Karpas-422 (cell line): ENCODE measurements at places on chromosomes 13 and 19. TPM values are rescaled to one million over a fixed set of nuclear protein-coding genes. Genes with fewer than 3 reads are reported as not detected.

DNA sequence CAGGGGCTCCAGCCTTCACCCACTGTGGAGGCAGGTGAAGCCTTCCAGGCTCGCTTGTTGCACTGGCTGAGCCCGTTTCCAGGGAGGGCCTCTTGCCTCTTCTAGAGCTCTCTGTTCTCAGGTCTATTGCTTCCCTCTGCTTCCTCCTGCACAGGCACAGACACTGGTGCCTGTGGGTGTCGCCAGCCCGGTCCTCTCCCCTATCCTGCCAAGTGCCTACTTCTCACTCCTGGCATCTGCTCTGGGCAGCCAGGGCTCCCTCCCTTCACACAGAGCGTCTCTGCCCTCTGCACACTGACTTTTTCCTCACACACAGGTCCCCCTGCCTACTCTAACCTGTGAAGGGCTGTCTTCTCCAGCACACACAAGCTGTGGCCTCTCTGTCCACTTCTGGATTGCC is 60.3 kb downstream of the SLC7A9 start:
- no peak overlapping the region for H3K4me3 ChIP-seq
- no peaks in the 10 kb centered on the region for H3K27me3 ChIP-seq
- no peak overlapping the region for H3K27ac ChIP-seq
- no peaks in the 10 kb centered on the region for H3K4me1 ChIP-seq

DNA sequence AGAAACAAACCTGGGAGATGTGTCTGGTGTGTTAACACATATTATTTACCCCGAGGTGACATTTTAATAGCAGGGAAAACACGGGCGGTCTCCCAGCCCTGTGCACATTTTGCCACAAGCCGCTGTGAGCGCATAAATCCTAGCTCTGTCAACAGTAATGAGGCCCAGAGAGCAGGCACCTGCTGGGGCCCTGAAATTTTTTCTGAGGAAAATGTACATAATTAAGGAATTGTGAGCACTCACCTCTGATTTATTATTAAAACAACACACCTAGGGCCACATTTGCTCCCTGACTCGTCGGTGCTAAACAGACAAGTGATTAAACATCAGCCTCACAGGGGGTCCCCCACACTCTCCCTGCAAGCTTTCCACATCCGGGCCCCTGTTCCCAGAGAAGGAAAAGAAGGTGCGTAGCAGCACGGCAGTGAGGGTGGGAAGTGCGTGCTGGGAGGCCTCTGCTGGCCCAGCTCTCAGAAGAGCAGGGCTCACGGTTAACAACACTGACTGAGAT is 616.3 kb downstream of the UQCRFS1 start:
- H3K4me1 ChIP-seq = no peaks in the 10 kb centered on the region
- H3K27me3 ChIP-seq = peaks cover 6% of the 10 kb centered on the region; the same call in 1 of the 2 replicates
- no peak overlapping the region for H3K4me3 ChIP-seq
- no peak overlapping the region for H3K27ac ChIP-seq
- no peak for DNase-seq
- no peaks in the 10 kb centered on the region for H3K36me3 ChIP-seq

DNA sequence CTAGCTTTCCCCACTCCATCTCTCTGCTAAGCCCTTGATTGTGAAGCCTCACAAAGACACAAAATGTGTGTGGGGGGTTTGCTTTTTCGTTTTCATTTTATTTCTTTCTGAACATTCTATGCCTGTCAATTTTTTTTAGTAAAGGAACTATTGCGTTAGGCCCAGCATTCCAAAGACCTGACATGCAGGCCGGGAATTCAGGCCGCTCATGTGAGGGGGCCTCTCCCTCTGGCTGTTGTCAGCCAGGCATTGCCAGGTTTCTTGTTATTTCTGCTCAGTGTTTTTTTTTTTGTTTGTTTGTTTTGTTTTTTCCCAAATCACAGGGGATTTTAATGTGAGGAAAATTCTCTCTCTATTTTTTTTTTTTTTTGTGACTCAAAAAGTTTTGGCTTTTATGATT is 10.3 kb upstream of the MEDAG start:
- no peak overlapping the region for H3K4me3 ChIP-seq
- H3K27me3 ChIP-seq = no peaks in the 10 kb centered on the region
- no peaks in the 10 kb centered on the region for H3K36me3 ChIP-seq
- no peaks in the 10 kb centered on the region for H3K4me1 ChIP-seq
- H3K27ac ChIP-seq = no peak overlapping the region
- DNase-seq = no peak

DNA sequence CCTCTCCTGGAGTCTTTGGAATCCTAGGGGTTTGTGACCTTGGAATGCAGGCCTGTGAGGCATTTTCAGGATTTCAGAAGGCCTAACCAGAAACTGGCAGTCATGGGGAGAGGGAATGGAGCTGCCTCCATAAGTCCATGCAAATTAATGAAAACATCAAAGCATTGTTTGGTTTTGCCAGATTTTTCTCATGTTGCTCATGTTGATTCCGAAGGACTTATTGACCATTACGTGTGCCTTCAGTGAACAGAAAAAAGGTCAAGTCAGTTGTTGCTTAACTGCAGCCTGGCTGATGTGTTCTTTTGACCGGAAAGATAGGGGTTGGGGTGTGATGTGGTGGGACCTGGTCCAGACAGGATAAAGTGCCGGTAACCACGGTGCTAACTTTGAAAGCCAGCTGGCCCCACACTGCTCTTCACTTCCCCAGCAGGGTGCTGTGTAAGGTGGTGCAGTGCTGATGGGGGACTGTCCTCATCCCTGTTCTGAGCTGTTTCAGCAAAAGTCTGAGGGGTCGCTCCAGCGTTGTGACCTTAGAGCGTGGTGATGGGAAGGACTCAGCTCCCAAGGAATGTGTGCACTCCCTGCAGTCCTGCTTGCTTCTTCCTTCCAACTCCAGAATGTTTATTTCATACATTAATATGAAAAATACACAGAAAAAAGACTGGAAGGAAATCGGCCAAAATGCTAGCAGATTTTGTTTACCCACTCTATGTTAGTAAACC is 3.5 kb downstream of the RNF113B start:
- no peaks in the 10 kb centered on the region for H3K36me3 ChIP-seq
- H3K27ac ChIP-seq = no peak overlapping the region
- H3K4me3 ChIP-seq = no peak overlapping the region
- DNase-seq = no peak
- 0 out of 2 replicates have a peak, but pooled peaks cover 3% of the 10 kb centered on the region for H3K4me1 ChIP-seq
- no peaks in the 10 kb centered on the region for H3K27me3 ChIP-seq

- H3K36me3 ChIP-seq = no peaks in the 10 kb centered on the region
- no peak overlapping the region for H3K4me3 ChIP-seq
- no peaks in the 10 kb centered on the region; the same call in 1 of the 2 replicates for H3K4me1 ChIP-seq
- H3K27ac ChIP-seq = no peak overlapping the region
- no peak for DNase-seq
- H3K27me3 ChIP-seq = no peaks in the 10 kb centered on the region
These were observed 69.0 kb downstream of the GGACT start for GRCh38 chr13:100519626-100520025.

DNA sequence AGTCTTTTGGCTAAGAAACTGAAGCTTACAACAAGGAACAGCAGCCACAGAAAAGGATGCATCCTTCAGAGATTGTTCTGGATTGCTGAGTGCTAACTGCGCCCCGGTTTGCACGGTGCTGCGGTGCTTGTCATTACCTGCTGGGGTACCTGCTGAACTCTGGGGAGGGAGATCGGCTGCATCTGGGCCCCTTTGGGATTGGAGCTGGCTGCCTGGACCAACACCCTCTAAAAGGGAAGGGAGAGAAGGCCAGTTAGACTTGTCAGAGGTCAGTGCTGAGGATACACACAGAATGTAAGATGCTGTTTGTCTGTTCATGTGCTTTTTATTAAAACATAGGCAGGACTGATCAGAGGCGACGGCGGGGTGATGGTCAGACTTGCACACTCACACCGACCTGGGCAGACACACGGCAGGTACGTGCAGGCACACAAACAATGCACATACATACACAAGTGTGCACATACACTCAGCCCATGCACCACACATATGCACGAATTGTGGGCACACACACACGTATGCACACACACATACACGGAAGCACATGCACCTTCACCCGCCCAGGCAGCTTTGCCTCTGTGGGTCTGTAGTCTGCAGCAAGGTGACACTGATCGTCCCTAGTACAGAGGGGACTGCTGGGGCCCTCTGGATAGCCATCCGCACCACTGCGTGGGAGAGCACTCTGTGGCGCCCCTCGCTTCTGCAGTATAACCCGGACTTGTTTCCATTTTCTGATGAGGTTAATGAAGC is 66.1 kb downstream of the RFX2 start:
- H3K27me3 ChIP-seq = no peaks in the 10 kb centered on the region
- no peak overlapping the region for H3K27ac ChIP-seq
- peaks cover 10% of the 10 kb centered on the region for H3K4me1 ChIP-seq
- H3K36me3 ChIP-seq = no peaks in the 10 kb centered on the region
- H3K4me3 ChIP-seq = no peak overlapping the region

- H3K4me1 ChIP-seq = no peaks in the 10 kb centered on the region
- no peak overlapping the region for H3K4me3 ChIP-seq
- no peak for DNase-seq
These were observed 32.0 kb downstream of the ZNRF4 start for GRCh38 chr19:5487222-5487621.

GRCh38 chr13:77740931-77741596 is 43.6 kb downstream of the SLAIN1 start:
- no peaks in the 10 kb centered on the region for H3K4me1 ChIP-seq
- no peak overlapping the region for H3K27ac ChIP-seq
- H3K4me3 ChIP-seq = no peak overlapping the region
- H3K27me3 ChIP-seq = no peaks in the 10 kb centered on the region

DNA sequence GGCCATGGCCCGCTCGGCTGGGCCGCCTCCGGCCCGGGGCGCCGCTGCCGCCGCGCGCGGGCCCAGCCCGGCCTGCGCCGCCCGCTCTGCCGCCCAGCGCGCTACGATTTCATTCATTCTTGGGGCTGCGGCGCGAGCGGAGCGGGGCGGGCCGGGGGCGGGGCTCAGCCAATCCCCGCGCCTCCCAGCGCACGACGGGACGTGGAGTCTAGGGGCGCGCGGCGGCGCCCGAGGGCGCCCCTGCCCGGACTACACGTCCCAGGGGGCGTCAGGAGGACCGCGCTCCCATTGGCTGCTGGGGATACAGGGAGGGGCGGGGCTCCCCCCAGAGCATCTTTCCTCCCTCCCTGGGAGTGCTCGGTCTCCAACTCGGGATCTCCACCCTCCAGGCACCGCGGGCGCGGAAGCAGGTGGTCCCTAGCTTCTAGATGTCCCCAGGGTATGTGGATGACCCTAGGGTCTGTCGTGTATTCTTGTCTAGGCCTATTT is 5.6 kb upstream of the DPF1 start:
- no peak overlapping the region for H3K27ac ChIP-seq
- no peaks in the 10 kb centered on the region for H3K36me3 ChIP-seq
- H3K4me1 ChIP-seq = peaks cover 15% of the 10 kb centered on the region
- peak; percentile 97 for DNase-seq
- H3K27me3 ChIP-seq = no peaks in the 10 kb centered on the region

GRCh38 chr13:39224671-39225240 is 186.5 kb downstream of the NHLRC3 start:
- H3K27ac ChIP-seq = no peak overlapping the region
- no peaks in the 10 kb centered on the region for H3K4me1 ChIP-seq
- no peak for DNase-seq
- H3K36me3 ChIP-seq = no peaks in the 10 kb centered on the region

- no peaks in the 10 kb centered on the region for H3K36me3 ChIP-seq
- no peak overlapping the region for H3K4me3 ChIP-seq
- no peak for DNase-seq
- H3K4me1 ChIP-seq = peaks cover 7% of the 10 kb centered on the region
- H3K27ac ChIP-seq = no peak overlapping the region
These were observed 5.2 kb downstream of the FAAP24 start for GRCh38 chr19:32977280-32977679.

DNA sequence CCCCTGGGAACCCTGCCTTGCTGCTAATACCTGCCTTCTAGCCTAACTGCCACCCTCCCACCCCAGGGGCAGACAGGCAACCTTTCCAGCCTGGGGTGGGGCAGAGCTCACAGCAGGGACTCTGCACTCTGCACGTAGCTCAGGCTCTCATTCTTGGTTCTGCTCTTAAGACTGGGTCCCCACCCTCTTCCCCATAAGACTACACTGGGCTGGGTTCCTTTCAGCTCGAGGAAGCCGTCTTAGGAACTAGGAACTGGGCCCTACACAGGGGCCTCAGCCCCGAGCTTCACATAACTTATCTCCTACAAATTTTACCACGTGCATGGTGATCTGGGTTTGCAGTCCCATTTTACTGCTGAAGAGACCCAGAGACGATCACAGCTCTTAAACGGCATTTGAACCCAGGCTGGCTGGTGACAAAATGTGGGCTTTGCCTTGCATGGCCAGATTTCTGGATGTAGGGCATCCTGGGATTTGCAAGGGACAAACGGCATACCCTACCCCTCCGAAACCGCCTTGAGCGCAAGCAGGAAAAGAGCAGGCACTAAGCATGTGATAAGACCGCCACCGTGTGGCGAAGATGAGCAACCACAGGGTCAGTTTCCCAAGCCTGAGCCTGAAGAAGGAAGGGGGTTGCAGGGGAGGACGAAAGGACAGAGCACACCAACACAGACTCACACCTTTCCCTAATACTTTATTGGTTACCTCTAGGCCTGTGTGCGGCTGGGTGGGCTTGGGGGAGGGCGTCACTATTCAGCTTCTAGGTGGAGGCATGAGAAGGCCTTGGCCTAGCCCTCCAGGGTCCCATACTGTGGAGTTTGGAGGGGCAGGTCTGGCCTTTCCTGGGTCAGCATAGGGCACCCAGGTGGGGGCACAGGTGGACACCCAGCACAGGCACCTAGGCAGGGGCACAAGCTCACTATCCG is 5.1 kb downstream of the JUNB start:
- DNase-seq = peak; percentile 92
- H3K36me3 ChIP-seq = peaks cover 6% of the 10 kb centered on the region
- H3K4me3 ChIP-seq = no peak overlapping the region
- H3K27me3 ChIP-seq = no peaks in the 10 kb centered on the region
- H3K4me1 ChIP-seq = peaks cover 34% of the 10 kb centered on the region

DNA sequence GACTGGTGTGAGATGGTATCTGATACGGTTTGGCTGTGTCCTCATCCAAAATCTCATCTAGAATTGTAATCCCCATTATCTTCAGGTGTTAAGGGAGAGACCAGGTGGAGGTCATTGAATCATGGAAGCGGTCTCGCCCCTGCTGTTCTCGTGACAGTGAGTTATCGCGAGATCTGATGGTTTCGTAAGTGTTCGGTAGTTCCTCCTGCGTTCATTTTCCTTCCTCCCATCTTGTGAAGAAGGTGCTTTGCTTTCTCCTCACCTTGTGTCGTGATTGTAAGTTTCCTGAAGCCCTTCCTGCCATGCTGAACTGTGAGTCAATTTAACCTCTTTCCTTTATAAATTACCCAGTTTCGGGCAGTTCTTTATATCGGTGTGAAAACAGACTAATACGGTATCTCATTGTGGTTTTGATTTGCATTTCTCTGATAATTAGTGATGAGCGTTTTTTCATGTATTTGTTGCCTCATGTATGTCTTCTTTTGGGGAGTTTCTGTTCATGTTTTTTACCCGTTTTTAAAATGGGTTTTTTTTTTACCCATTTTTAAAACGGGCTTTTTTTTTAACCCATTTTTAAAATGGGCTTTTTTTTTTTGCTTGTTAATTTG is 102.8 kb upstream of the SLC10A2 start:
- no peak for DNase-seq
- no peaks in the 10 kb centered on the region for H3K27me3 ChIP-seq
- H3K36me3 ChIP-seq = no peaks in the 10 kb centered on the region

- H3K27ac ChIP-seq = no peak within 1 kb of the TSS
- no peak for DNase-seq
- H3K4me1 ChIP-seq = no peaks in the 10 kb centered on the region
- no peaks in the 10 kb centered on the region for H3K36me3 ChIP-seq
- no peaks in the 10 kb centered on the region for H3K27me3 ChIP-seq
These were observed at the start of gene LRP3 for GRCh38 chr19:33193865-33194362. Gene LRP3 (plus strand): TSS chr19:33194330. CDS start chr19:33194786, 456 bp downstream.

ZNF549 gene
- total RNA-seq = 6.7 and 9.8 TPM in 2 replicates

S1PR4 gene
- total RNA-seq = not detected in 2 replicates

PGLYRP2 gene
- not detected in 2 replicates for total RNA-seq

HIPK4 gene
- total RNA-seq = not detected in 2 replicates

ZNF556 gene
- not detected in 2 replicates for total RNA-seq

SPACA4 gene
- not detected in 2 replicates for total RNA-seq

ZNF841 gene
- total RNA-seq = not detected in 2 replicates

MUC16 gene
- not detected in 2 replicates for total RNA-seq
